ENCODE measurements at places on chromosomes 12 and 14.
A peak's percentile ranks its signal among the peaks of the same experiment; 100 is the strongest.

GRCh38 chr12:101671157-101671791, 26.2 kb upstream of the CHPT1 start:
- DNase-seq, result peak; percentile 4

DNA sequence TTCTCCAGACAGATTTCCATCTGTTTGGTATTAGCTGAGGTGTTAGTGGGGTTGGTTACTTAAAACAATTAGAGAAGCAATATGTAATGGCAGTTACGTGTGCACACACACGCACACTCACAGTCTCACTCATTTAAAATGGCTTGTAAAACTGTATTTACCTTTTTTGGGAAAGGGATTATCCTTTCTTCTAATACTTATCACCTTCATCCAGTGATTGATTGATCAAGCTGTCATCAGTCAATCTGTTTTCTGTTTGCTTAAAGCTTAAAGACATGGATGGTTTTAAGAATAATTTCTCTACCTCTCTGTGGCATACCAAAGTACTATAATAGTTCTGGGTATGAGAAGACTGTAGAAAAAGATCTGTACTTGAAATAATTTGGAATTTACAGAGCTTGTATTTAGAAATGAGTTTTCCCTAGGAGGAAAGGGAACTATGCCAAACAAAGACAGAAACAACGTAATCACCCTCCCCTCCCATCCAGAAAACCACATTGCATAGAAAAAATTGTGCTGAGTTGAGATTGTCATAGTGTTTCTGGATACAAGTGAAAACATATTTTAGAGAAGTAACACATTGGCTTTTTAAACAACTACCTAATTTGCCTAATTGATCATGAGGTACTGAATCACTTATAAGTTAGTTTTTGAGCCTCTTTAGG, 455.8 kb downstream of the PCNX1 start:
- no peak for DNase-seq

DNA sequence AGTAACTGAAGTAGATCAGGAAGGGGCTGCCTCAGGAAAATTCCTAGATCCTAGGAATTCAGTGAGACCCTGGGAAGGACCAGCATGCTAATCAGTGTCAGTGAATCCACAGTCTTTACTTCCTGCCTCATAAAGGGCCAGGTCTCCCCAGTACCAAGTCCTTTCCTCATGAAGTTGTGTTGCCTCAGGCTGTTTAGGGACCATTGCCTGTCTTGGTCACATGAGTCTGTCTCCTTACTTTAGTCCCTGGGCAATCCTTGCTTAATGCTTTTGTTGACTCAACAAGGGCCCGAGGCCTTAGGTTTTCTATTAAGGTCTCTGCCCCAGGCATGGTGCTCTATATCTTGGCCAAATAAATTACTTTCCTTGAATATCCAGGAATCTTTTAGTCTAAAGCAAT, 16.1 kb upstream of the ATF1 start:
- no peak for DNase-seq

GRCh38 chr14:36555998-36556743, 26.2 kb downstream of the NKX2-8 start:
- DNase-seq, result no peak

DNA sequence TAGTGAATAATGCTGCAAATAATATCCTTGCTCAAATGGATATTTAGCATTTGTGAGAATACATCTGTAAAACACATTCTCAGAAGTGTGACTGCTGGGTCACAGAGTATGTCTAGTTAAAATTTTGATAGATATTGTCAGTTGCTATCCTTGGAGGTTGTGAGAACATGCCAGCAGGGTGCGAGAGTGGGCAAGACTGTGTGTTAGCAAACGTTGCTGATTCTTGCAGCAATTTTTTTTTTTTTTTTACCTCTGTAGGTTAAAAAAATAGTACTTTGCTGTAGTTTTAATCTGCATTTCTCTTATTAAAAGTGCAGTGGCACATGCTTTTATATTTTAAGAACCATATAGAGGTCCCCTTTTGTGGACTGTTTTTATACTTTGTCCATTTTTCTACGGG, 4.5 kb upstream of the NYNRIN start:
- DNase-seq, result no peak

GRCh38 chr14:69260190-69260860, 367 bp downstream of the GALNT16 start:
- DNase-seq, result no peak

- no peak for DNase-seq
Observed at GRCh38 chr14:86168371-86168770, 638.4 kb downstream of the FLRT2 start.

GRCh38 chr14:22122227-22122818, 448.7 kb upstream of the OR4E1 start:
- DNase-seq, result no peak

- peak; percentile 48 for DNase-seq
Observed at GRCh38 chr14:73771848-73772638, 57.9 kb upstream of the PNMA1 start.

DNA sequence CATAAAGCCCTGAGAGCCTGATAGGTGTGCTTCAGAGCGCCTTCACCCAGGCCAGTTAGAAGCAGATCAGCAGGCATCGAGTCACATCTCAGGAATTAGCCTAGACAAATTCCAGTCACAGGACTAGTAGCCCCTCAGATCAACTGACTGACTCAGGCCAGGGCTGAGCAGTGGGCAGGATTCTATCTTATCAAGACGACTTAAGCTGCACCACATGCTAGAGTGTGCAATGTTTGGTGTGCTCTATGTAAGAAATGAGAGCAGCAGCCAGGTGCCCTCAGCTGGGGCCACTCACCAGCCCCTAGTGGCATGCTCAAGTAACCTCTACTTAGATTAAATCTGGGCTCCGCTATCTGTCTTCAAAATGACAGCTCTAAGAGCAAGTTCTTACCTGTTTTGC, 19.7 kb upstream of the NGB start:
- no peak for DNase-seq

DNA sequence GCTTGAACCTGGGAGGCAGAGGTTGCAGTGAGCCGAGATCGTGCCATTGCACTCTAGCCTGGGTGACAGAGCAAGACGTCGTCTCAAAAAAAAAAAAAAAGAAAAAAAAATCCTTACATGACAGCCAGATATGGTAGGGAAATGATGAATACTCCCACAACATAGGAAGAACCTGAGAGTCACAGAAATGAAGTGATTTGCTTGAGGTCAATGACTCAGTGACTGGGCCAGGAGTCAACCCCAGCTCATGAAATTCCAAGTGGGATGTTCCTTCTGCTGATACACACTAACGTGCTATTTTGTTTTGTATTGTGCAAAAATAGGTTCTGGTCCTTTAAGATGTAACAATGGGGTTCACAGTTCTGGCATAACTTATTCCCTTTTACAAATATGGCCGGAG, 9.0 kb downstream of the RHOF start:
- no peak for DNase-seq

- DNase-seq, result no peak
Observed at GRCh38 chr12:70383886-70384285, 17.8 kb downstream of the KCNMB4 start.

DNA sequence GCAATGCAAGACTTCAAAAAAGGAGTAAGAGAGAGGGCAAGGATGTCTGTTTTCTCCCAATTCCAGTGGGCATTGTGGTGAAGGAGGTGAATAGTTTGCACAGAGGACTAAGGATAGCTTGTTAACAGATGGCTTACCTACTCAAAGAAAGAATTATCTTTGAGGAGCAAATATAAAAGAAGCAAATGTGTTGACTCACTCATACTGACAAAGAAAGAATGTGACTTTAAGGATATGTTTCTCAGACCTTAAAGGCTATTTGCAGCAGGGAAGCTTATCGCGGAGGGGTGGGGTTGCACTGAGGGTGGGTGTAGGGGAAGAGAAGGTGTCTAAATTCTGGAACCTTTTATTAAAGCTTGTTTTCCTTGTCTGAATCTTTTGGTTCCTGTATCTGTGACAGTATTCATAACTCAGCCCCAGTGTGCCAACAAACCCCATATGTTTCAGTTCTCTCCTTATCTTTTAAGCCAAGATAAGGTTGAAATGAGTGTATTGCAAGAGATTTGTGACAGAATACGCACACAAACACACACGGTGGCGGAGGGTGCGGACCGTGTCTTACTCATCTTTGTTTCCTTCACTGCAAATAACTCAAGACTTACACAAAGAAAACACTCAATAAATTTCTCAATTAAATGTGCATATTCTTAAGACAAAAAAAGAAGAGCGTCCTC, 146.4 kb upstream of the ARID2 start:
- no peak for DNase-seq

DNA sequence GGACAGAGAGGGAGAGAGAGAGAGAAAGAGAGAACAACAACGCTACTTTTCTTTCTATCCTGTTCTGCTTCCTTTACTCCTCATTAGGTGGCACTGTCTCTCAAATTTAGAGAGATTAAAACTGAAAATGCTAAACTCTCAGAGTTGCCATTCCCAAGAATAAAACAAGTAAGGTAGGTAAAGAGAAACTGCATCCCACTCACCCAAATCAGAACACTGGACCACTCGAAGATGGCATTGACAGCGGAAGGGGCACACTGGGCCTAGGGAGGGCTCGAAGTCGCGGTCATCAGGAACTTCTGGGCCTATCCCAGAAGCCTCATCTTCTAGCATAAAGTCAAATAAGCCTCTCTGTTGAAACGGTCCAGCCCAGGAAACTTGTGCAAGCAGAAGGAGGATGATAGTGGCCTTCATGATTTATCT, 4.5 kb downstream of the DCN start:
- DNase-seq, result no peak

- no peak for DNase-seq
Observed at GRCh38 chr12:51869931-51870330, 18.0 kb upstream of the ANKRD33 start.

DNA sequence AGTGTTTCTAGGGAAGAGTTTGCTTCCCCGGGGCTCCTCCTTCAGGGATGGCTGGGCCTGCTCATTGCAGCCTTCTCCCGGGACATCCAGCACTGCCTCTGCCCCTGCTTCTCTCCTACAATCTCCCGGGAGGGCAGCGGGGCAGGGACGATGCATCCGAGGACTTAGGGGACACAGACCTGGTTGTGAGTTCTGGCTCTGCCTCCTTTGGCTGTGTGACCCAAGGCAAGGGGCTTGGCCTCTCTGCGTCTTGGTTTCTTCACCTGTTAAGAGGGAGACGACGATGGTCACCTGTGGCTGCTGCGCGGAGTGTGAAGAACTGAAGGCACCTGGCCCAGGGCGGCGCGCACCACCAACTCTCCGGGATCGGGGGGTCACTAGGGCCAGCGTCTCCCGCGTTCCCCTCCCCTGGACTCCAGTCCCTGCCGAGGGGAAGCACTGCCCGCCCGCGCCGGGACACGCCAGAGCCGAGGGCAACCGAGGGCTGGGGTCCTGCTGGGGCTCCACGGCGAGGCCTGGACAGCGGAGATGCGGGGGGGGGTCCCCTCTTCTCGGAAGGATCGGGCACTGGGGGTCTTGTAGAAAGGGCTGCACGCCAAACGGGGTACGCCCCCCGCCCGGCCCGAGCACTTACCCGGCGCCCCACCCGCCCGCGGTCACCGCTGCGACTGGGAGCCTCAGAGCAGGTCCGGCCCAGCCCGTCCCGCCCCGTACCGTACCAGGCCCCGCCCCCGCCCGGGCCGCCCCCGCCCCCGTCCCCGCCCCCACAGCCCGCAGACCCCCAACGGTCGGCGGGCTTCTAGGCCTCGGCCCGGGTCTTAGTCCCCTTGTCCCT, at the start of gene HVCN1:
HVCN1 (minus strand) TSS at position 670 of the 835 bp plus-strand sequence. CDS start 5,870 bp downstream, outside the sequence.
- no peak for DNase-seq

- no peak for DNase-seq
Observed at GRCh38 chr14:101997429-101998336, 33.3 kb downstream of the DYNC1H1 start.

DNA sequence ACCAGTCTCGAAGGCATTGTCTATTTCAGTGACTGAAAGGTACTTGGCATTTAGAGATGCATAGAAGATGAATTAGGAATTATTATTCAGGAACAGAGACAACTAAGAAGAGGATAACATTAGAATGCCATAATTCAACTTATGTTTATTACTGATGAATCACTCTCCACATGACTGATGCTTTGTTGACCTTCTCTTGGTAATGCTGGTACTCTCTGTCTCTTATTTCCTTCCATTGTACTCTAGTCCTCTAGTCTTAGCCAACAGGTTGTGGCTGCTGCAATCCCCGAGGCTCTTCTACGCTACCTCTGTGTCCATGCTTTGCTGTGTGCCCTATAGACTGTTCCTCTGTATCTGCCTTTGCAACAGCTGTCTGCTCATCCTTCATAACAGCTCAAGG, 652.9 kb downstream of the NRXN3 start:
- DNase-seq, result no peak

GRCh38 chr12:71130521-71131069, 27.2 kb downstream of the TSPAN8 start:
- no peak for DNase-seq

DNA sequence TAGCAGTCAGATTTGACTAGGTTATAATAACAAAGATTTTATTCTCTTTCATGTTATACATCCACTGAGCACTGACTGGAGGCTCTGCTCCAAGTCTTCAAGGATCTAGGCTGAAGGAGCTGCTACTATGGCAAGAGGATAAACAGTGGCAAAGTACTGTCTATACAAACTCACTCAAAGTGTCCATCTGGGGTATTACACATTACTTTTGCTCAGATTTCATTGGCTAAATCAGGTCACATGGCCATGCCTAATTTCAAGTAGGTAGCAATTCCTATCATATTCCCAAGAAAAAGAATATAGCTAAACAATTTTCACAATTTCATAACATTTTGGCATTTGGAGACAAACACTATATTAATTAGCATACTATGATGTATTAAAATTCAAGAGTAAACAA, 40.9 kb downstream of the CDK17 start:
- no peak for DNase-seq

DNA sequence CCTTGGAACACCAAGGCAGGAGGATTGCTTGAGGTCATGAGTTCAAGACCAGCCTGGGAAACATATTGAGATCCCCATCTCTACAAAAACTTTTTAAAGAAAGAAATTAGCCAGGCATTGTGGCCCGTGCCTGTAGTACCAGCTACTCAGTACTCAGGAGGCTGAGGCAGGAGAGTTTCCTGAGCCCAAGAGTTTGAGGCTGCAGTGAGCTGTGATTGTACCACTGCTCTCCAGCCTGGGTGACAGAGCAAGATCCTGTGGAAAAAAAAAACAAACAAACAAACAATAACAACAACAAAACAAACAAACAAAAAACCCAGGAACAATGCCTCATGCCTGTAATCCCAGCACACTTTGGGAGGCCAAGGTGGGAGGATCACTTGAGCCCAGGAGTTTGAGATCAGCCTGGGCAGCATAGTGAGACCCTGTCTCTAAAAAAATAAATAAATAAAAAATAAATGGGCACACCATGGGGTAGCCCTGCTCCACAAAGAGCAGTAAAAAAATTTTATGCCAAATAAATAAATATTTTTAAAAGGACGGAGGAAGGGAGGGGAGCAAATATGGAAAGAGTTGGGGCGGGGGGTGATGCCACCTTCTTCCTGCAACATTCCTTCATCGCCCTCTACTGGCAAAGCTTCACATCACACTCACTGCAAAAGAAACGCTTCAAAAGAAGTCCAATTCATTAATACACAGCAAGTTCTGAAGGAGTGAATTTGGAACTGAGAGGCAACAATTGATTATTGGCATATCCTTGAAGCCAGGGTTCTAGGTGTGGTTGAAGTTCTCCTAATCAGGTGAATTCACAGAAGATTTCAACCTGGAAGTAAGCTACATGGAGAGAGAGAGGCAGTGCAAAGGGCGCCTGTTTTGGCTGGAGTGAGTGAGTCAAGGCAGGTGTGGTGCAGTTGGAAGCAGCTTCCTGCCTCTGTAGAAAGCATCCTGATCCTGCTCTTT, 8.8 kb upstream of the GNPTAB start:
- peak; percentile 37 for DNase-seq

All from activated effector memory CD4-positive, alpha-beta T cell treated with Interleukin-2 at 50 U/mL for 16 hours (primary cell).